Spleen (tissue), 13 donors: ENCODE measurements at places on chromosomes 7 and 10. TPM values are rescaled to one million over a fixed set of nuclear protein-coding genes. Genes with fewer than 3 reads are reported as not detected.

- H3K4me3 ChIP-seq = no peak overlapping the region
- no peaks in the 10 kb centered on the region for H3K27me3 ChIP-seq
- no peaks in the 10 kb centered on the region for H3K4me1 ChIP-seq
- H3K27ac ChIP-seq = no peak overlapping the region
Observed at GRCh38 chr7:42699380-42700178, 212.3 kb downstream of the C7orf25 start.

DNA sequence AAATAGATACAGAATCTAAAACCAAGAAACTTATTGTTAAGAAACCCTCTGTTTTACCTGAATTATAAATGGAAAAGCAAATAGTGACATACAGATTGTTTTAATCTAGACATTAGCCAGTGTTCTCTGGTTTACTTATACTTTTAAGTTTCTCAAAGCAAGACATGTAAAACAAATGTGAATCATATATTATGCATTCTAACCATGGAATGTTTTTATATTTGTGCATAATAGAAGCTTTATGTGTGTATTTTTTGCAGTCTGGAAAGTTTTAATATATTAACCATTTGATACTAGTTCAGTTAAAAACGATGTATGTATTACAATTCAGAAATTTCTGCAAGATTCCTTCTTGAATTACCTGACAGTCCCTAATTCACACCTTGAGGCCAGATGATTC is 150.6 kb upstream of the TMEM72 start:
- H3K4me3 ChIP-seq = no peak overlapping the region
- no peaks in the 10 kb centered on the region for H3K27me3 ChIP-seq
- DNase-seq = no peak

DNA sequence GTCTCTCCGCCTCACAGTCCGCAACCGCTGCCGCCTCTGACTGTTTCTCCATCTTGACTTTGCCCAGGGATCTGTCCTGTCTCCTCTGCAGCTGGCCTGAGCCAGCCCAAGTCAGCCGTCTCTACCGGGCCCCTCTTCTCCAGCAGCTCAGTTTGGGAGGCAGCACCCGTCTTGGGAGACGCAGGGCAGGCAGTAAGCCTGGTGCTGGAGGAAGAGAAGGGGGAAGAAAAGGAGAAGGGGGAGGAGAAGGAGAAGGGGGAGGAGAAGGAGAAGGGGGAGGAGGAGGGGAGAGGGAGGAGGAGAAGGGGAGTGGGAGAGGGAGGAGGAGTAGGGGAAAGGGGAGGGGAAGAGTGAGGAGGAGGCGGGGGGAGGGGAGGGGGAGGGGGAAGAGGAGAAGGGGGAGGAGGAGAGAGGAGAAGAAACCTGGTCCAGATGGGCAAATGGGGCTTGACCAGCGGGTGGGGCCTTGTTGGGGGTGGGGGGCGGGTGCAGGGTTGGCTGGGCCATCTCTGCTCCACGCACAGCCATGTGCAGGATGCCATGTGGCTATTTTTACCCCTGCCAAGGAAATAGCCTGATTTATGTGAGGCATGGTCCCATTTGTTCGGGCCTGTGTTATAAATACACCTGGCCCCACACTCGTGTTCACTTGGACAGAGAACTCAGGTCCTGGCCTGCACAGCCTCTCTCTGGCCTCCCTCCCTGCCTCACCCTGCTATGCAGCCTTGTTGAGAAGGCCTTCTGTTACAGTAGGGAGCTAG is 35.9 kb upstream of the FZD9 start:
- no peaks in the 10 kb centered on the region for H3K4me1 ChIP-seq
- no peaks in the 10 kb centered on the region for H3K27me3 ChIP-seq
- H3K27ac ChIP-seq = no peak overlapping the region
- DNase-seq = no peak
- H3K4me3 ChIP-seq = no peak overlapping the region

DNA sequence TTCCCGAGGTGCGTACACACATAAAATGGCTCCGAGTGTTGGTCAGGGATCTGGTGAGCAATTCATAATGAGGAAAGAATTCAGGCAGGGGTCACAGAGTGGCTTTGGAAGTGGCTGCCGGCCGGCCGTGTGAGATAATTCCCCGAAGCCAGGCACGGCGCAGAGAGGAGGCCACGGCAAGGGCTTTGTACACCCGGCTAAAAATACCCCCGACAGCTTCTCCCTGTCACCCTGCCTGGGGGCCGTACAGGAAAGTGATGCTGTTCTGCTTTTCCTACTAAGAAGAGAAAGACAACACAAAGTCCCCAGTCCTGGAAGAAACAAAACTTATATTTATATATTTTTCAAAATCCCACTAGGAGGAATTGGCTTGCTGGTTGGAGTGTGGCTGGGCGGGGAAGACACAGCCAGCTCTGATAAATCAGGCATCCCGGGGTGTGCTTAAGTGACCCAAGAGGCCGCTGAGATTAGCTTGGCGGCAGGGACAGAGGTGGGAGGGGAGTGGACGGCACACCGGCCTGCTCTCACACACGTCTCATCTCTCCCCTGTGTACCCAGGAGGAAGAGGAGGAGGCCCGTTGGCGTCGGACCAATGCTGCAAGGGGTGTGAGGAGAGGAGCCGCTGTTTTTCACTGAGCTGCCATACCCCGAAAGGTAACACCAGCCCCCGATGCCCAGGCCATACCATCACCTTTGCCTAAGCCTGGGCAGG is 70.5 kb downstream of the ZMIZ1 start:
- H3K4me3 ChIP-seq = no peak overlapping the region
- H3K36me3 ChIP-seq = no peaks in the 10 kb centered on the region
- DNase-seq = no peak
- peaks cover 92% of the 10 kb centered on the region for H3K4me1 ChIP-seq

DNA sequence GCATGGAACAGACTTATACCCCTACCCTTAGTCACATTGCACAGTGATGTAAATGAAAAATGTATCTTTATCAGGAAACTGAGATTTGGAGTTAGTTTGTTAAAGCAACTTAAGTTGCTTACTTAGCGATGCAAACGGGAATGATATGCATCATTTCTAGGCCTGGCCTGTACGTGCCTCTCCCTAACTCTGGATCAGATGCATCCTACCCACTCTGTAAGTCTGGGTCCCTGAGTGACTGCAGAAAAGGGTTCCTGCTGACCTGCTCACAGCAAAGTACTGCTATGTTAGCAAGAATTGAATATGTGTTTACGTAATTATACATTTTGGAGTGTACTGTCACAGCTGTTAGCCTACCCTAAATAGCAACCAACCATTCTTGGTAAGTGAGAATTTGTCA is 30.7 kb upstream of the PRTFDC1 start:
- no peak for DNase-seq
- no peaks in the 10 kb centered on the region for H3K4me1 ChIP-seq
- H3K27ac ChIP-seq = no peak overlapping the region
- no peak overlapping the region for H3K4me3 ChIP-seq
- H3K36me3 ChIP-seq = no peaks in the 10 kb centered on the region

DNA sequence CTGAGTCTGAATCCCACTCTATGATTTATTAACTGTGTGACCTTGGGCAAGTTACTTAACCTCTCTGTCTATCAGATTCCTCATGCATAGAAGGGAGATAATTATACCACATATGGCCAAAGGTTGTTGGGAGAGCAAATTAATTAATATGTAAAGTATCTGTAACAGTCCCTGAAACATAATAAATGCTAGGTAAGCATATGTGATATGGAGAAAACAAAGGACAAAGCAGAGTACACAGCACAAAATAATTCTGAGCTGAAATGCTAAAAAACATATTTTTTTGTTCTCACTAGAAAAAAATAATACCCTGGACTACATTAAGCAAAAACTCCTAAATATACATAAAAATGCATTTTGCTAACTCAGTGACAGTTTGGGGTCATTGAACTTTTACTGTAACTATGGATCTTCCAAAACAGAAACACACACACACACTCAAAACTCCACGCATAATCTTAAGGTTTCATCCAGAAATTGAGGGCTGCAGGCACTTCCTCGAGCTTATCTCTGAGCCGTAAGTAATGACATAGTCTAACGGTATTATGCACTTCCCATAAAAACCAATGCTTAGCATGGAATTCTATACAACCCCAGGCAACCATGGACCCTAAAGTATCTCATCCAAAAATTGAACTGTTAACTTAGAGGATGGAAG is 201.7 kb upstream of the PTN start:
- H3K4me3 ChIP-seq = no peak overlapping the region
- H3K4me1 ChIP-seq = no peaks in the 10 kb centered on the region
- no peaks in the 10 kb centered on the region for H3K36me3 ChIP-seq
- H3K27me3 ChIP-seq = no peaks in the 10 kb centered on the region
- no peak for DNase-seq

GRCh38 chr7:46738796-46739195 is 817.7 kb upstream of the IGFBP3 start:
- DNase-seq = no peak
- H3K36me3 ChIP-seq = no peaks in the 10 kb centered on the region
- H3K4me1 ChIP-seq = no peaks in the 10 kb centered on the region
- H3K4me3 ChIP-seq = no peak overlapping the region
- no peaks in the 10 kb centered on the region for H3K27me3 ChIP-seq

DNA sequence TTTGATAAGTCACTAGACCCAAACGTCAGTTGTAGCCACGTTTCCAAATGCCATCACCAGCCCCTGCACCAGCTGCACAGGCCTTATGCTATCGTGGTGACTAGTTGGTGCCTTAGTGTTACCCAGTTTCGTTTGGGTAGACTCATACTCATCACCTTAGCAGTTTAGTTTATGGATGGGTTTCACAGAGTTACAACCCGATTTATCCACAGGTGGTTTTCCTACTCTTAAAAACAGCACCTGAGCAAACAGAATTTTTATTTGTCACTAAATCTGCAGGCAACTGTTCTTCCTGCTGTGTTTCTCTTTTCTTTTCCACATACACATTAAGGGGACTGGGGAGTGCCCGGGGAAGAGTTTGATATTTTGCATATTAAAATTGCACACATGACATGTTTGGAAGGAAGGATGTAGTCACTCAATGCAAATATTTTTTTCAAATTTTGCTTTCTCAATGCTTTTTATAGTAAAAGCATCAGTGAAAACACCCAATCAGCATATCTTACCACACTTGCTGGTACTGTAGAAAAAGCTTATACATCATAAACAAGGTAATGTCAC is 41.6 kb downstream of the PDSS1 start:
- no peak overlapping the region for H3K4me3 ChIP-seq
- peak overlapping the region; percentile 62 for H3K27ac ChIP-seq
- H3K4me1 ChIP-seq = peaks cover 46% of the 10 kb centered on the region

- H3K4me1 ChIP-seq = no peaks in the 10 kb centered on the region
- H3K27me3 ChIP-seq = no peaks in the 10 kb centered on the region
- H3K36me3 ChIP-seq = no peaks in the 10 kb centered on the region
- no peak overlapping the region for H3K27ac ChIP-seq
Observed at GRCh38 chr7:46909601-46910051, 672.3 kb downstream of the TNS3 start.

DNA sequence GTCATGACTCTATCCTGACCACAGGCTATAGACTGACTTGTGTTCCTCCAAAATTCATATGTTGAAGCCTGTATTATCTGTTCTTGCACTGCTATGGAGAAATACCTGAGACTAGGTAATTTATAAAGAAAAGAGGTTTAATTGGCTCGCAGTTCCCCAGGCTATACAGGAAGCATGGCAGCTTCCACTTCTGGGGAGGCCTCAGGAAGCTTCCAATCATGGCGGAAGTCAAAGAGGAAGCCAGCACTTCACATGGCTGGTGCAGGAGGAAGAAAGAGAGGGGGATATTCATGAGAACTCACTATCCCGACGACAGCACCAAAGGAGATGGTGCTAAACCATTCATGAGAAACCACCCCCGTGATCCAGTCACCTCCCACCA is 84.3 kb upstream of the KDM7A start:
- no peak overlapping the region for H3K27ac ChIP-seq
- H3K27me3 ChIP-seq = peaks cover 4% of the 10 kb centered on the region
- no peak overlapping the region for H3K4me3 ChIP-seq
- no peaks in the 10 kb centered on the region for H3K36me3 ChIP-seq
- no peaks in the 10 kb centered on the region for H3K4me1 ChIP-seq

DNA sequence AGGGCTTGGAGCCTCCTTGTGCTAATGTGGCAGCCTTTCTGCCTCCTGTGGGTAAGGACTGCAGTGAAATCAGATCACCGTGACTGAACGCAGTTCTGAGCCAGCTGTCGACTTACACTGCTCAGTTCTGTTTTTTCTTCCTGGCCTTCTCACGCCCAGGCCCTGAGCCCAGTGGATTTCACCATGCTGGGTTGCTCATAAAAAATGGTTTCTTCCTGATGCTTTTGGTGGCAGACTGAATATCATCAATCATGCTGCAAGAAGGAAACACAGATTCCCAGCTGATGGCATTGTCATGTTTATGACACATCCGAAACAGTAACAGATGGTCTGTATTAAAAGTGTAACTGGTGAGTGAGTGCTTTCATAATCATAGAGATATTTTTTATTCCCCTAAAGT is 389.6 kb downstream of the GALNT17 start:
- no peaks in the 10 kb centered on the region for H3K27me3 ChIP-seq
- no peaks in the 10 kb centered on the region for H3K4me1 ChIP-seq
- DNase-seq = no peak
- H3K27ac ChIP-seq = no peak overlapping the region
- no peaks in the 10 kb centered on the region for H3K36me3 ChIP-seq
- H3K4me3 ChIP-seq = no peak overlapping the region

DNA sequence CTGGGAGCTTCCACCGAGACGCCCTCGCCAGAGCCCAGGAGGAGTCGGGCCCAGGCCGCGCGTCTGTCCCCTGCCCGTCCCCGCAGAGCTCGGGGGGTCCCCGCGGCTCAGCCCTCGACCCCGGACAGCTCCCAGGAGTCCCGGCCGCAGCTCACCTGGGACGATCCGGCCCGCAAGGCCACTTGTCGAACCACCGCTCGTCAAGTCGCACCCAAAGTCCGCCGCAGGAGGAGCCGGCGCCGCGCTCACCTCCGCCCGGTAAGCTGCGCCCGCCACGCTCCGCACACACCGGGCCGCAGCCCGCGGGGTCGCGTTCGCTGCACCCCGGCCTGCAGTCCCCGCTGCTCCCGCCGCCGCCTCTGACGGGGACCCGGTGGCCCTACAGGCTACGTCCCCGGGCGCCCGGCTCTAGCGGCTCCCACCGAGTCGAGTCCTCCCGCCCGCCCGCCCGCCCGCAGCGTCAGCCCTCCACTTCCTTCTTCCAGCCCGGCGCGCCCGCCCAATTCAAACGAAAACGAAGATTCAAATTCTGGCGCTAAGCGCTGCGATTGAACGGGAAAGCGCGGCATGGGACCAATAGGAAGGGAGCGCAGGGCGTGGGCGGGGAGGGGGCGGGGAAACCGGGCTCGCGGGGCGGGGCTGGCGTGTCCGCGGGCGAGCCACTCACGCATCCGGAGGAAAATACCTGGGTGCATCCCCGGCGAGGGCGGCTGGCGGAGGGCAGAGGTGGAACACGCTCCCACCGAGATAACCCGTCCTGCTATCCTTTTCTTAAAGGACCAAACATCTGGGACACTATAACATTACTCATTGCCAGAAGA is at the start of gene MKI67:
TSS of gene MKI67 (minus strand) at position 480 of the 821 bp plus-strand sequence. CDS start 756 bp downstream, outside the sequence.
- no peak within 1 kb of the TSS for H3K27ac ChIP-seq

The LIPJ gene
- total RNA-seq = 0.23 TPM

The ASIC3 gene
- 2.9 TPM for total RNA-seq

The IL15RA gene
- total RNA-seq = 37.4 TPM

The LZTS2 gene
- total RNA-seq = 48.6 TPM

The IFIT3 gene
- total RNA-seq = 24.4 TPM

The GIMAP4 gene
- 195 TPM for total RNA-seq

The CTAGE4 gene
- 3.1 TPM for total RNA-seq

The NEBL gene
- total RNA-seq = 0.49 TPM

The CCDC136 gene
- 4.0 TPM for total RNA-seq
